ENCODE measurements at places on chromosomes 1 and 21. TPM values are rescaled to one million over a fixed set of nuclear protein-coding genes. Genes with fewer than 3 reads are reported as not detected.

Gene TRAF3IP3
- 8.3 TPM for total RNA-seq

GRCh38 chr1:23597635-23598388 is 38.5 kb upstream of the ID3 start:
- H3K4me1 ChIP-seq, result peaks cover 4% of the 10 kb centered on the region
- no peak overlapping the region for H3K27ac ChIP-seq
- DNase-seq, result peak; percentile 36
- H3K36me3 ChIP-seq, result no peaks in the 10 kb centered on the region

DNA sequence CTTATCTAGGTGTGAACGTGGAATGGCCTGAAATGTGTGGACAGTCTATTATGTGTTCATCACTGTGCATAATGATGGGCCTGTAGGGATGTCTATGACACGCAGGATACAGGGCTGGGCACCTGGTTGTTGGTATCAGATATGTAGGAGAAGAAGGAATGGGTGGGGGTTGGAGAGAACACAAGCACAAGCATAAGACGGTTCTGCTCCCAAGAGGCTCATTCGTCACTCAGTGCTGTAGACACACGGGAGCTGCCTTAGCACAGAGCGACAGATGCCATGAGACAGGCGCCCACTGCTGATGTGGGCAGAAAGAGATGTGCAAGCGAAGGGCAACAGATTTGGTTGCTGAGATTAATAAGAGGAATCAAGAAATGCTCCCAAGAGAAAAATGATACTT is 256.2 kb downstream of the DISC1 start:
- H3K36me3 ChIP-seq, result no peaks in the 10 kb centered on the region
- no peak overlapping the region for H3K27ac ChIP-seq
- no peak for DNase-seq
- H3K4me1 ChIP-seq, result peaks cover 6% of the 10 kb centered on the region

Gene MR1
- 31.0 TPM for total RNA-seq

DNA sequence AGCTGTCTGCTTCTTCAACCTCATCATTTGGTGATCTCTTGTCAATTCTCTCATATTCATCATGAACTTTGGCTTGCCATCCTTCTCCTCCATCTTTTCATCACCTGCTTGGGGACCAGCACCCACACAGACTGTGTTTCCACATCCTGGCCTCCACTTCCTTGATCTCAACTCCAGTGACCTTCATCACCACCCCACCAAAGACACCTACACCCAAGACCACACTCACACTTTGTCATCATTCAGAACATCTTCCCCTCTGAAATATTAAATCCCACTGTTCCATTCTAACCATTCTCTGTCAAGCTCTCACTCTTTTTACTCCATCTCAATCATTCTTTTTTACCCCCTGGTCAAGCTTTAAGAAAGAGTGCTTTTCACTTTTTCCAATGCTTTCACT is 115.5 kb upstream of the VAV3 start:
- H3K4me3 ChIP-seq, result no peak overlapping the region
- H3K36me3 ChIP-seq, result no peaks in the 10 kb centered on the region
- H3K27ac ChIP-seq, result no peak overlapping the region
- DNase-seq, result no peak
- no peaks in the 10 kb centered on the region for H3K27me3 ChIP-seq

- peaks cover 2% of the 10 kb centered on the region for H3K36me3 ChIP-seq
- no peak overlapping the region for H3K4me3 ChIP-seq
- H3K4me1 ChIP-seq, result peaks cover 11% of the 10 kb centered on the region
- H3K27me3 ChIP-seq, result no peaks in the 10 kb centered on the region
- peak overlapping the region; percentile 78 for H3K27ac ChIP-seq
- no peak for DNase-seq
Observed at GRCh38 chr1:208166340-208167138, 77.6 kb downstream of the PLXNA2 start.

DNA sequence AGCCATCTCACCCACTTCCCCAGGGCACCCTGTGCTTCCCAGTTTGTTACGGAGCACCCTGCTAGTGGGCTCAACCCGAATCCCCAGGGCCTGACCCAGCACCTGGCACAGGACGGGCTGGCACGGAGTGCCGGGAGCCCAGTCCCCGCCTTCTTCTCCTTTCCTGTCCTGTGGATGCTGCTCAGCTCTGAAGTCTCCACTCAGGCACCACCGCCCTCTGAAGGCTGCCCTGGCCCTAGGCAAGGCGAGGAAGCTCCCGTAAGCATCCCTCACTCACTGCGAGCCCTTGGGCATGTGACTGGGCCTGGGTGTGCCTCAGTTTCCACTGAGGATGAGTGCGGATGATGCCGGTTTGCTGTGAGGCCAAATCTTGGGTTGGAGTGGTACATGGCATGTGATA is 21.8 kb downstream of the SLC1A7 start:
- H3K27ac ChIP-seq, result no peak overlapping the region
- DNase-seq, result no peak
- no peaks in the 10 kb centered on the region for H3K4me1 ChIP-seq
- H3K36me3 ChIP-seq, result no peaks in the 10 kb centered on the region
- H3K27me3 ChIP-seq, result no peaks in the 10 kb centered on the region

All from lung (tissue), 17 donors.